Effector memory CD4-positive, alpha-beta T cell (primary cell): ENCODE measurements at places on chromosomes 12 and 14.

DNA sequence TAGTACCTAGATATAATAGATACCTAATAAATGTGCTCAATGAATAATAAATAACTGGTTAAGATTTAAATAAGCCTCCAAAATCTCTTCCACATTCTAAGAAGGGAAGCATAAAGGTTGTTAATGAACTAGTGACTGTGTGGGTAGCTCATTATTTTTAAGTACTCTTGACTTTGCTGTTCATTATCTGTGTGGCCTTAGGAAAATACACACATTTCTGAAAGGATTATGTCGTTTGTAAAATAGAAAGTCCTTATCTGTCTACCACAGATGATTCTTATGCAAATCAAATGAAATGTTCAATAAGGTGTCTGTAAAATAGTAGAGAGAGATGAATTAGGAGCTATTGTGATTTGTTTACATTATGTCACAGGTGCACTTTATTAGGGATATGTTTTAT, 119.5 kb downstream of the LRRK2 start:
- no peak overlapping the region for H3K27ac ChIP-seq
- H3K4me1 ChIP-seq = no peaks in the 10 kb centered on the region
- no peak for DNase-seq

GRCh38 chr12:52614381-52615207, 3.8 kb downstream of the KRT73 start:
- H3K36me3 ChIP-seq = no peaks in the 10 kb centered on the region
- peaks cover 16% of the 10 kb centered on the region for H3K4me1 ChIP-seq
- H3K4me3 ChIP-seq = no peak overlapping the region
- DNase-seq = no peak
- no peak overlapping the region for H3K27ac ChIP-seq

DNA sequence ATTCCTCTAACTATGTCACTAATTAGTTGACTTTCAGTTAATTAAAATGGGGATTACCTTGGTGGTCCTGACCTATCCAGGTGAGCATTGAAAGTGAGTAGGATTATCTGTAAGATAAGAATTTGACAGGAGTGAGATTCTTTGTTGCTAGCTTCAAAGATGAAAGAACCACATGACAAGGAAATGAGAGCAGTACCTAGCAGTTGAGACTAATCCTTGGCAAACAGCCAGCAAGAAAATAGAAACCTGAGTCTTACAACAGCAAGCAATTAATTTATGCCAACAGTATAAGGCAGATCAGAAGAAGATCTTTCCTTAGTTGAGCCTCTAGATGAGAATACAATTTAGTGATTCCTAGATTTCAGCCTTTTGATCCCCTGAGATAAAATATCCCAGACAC, 1058.4 kb downstream of the LRFN5 start:
- no peak overlapping the region for H3K27ac ChIP-seq
- H3K4me1 ChIP-seq = no peaks in the 10 kb centered on the region
- H3K36me3 ChIP-seq = no peaks in the 10 kb centered on the region
- H3K4me3 ChIP-seq = no peak overlapping the region

DNA sequence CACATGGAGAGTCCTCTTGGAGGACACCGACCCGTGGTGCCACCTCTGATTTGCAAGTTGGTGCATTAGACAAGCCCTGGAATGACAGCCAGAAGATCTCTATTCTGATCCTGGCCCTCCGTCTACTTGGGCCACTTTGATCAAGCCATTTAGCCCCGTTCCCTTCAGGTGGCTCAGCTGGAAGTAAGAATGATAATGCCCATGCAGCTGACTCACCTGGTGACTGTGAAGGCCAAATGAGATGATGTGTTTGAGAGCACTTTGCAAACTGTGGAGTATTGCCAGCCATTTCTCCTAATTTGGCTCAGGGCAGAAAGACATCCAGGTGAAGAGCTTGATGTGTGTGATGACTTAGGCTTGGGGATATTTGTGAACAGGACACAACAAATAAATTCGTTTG, 165.9 kb downstream of the ETV6 start:
- no peaks in the 10 kb centered on the region for H3K27me3 ChIP-seq
- no peak overlapping the region for H3K27ac ChIP-seq
- no peaks in the 10 kb centered on the region for H3K36me3 ChIP-seq
- peaks cover 7% of the 10 kb centered on the region for H3K4me1 ChIP-seq
- no peak for DNase-seq

- no peaks in the 10 kb centered on the region for H3K4me1 ChIP-seq
- no peak for DNase-seq
- no peak overlapping the region for H3K4me3 ChIP-seq
- no peaks in the 10 kb centered on the region for H3K36me3 ChIP-seq
- H3K27ac ChIP-seq = no peak overlapping the region
Observed at GRCh38 chr12:81187686-81188085, 109.8 kb downstream of the ACSS3 start.

- H3K36me3 ChIP-seq = no peaks in the 10 kb centered on the region
- no peak for DNase-seq
- no peaks in the 10 kb centered on the region for H3K27me3 ChIP-seq
- H3K27ac ChIP-seq = no peak overlapping the region
Observed at GRCh38 chr12:92634730-92635129, 68.1 kb upstream of the PLEKHG7 start.

DNA sequence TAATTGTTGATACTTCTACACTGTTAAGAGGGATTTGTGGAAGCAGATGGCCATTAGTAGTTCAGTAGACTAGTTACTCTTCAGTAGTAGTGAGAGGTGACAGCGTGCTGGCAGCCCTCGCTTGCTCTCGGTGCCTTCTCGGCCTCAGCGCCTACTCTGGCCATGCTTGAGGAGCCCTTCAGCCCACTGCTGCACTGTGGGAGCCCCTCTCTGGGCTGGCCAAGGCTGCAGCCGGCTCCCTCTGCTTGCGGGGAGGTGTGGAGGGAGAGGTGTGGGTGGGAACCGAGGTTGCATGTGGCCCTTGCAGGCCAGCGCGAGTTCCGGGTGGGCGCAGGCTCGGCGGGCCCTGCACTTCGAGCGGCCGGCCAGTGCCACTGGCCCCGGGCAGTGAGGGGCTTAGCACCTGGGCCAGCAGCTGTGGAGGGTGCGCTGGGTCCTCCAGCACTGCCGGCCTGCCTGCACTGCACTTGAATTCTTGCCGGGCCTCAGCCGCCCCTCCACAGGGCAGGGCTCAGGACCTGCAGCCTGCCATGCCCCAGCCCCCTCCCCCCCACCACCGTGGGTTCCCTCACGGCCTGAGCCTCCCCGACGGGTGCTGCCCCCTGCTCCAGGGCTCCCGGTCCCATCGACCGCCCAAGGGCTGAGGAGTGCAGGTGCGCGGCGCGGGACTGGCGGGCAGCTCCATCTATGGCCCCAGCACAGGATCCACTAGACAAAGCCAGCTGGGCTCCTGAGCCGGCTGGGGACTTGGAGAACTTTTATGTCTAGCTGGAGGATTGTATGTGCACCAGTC, 139.3 kb downstream of the NUBPL start:
- H3K36me3 ChIP-seq = no peaks in the 10 kb centered on the region
- no peaks in the 10 kb centered on the region for H3K4me1 ChIP-seq
- H3K4me3 ChIP-seq = no peak overlapping the region

- no peaks in the 10 kb centered on the region for H3K4me1 ChIP-seq
- no peak for DNase-seq
- H3K27me3 ChIP-seq = no peaks in the 10 kb centered on the region
- H3K36me3 ChIP-seq = no peaks in the 10 kb centered on the region
- H3K27ac ChIP-seq = no peak overlapping the region
Observed at GRCh38 chr14:54767139-54767431, 135.5 kb downstream of the GCH1 start.

- H3K4me3 ChIP-seq = no peak overlapping the region
- DNase-seq = no peak
- H3K27me3 ChIP-seq = no peaks in the 10 kb centered on the region
- H3K27ac ChIP-seq = no peak overlapping the region
- H3K4me1 ChIP-seq = no peaks in the 10 kb centered on the region
Observed at GRCh38 chr14:101196795-101197590, 293.5 kb upstream of the RTL1 start.

- DNase-seq = no peak
- no peaks in the 10 kb centered on the region for H3K27me3 ChIP-seq
- H3K27ac ChIP-seq = no peak overlapping the region
- no peaks in the 10 kb centered on the region for H3K4me1 ChIP-seq
- no peaks in the 10 kb centered on the region for H3K36me3 ChIP-seq
- no peak overlapping the region for H3K4me3 ChIP-seq
Observed at GRCh38 chr14:93744876-93745275, 43.4 kb downstream of the PRIMA1 start.

GRCh38 chr14:97179573-97179972, 382.4 kb downstream of the VRK1 start:
- DNase-seq = no peak
- H3K36me3 ChIP-seq = no peaks in the 10 kb centered on the region
- H3K4me1 ChIP-seq = no peaks in the 10 kb centered on the region
- H3K4me3 ChIP-seq = no peak overlapping the region
- H3K27ac ChIP-seq = no peak overlapping the region

DNA sequence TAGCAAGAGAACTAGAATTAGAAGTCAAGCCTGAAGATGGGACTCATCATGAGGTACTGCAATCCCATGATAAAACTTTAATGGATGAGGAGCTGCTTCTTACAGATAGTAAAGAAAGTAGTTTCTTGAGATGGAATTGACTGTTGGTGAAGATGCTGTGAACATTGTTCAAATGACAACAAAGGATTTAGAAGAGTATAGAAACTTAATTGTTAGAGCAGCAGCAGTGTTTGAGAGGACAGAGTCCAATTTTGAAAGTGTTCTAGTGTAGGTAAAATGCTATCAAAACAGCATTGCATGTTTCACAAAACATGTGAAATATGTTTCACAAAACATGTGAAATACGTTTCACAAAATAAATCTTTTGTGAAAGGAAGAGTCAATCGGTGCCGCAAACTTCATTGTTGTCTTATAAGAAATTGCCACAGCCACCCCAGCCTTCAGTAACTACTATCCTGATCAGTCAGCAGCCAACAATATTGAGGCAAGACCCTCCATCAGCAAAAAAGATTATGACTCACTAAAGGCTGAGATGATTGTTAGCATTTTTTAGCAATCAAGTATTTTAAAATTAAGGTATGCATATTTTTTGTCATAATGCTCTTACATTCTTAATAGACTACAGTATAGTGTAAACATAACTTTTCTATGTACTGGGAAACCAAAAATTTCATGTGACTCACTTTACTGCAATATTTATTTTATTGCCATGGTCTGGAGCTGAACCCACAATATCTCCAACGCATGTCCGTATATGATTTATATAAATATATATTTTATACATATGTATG, 173.4 kb upstream of the BMP4 start:
- DNase-seq = no peak
- H3K27me3 ChIP-seq = no peaks in the 10 kb centered on the region
- H3K36me3 ChIP-seq = no peaks in the 10 kb centered on the region
- no peaks in the 10 kb centered on the region for H3K4me1 ChIP-seq
- H3K4me3 ChIP-seq = no peak overlapping the region
- no peak overlapping the region for H3K27ac ChIP-seq

GRCh38 chr14:96303981-96304380, 48.0 kb downstream of the BDKRB1 start:
- H3K4me1 ChIP-seq = no peaks in the 10 kb centered on the region
- H3K4me3 ChIP-seq = no peak overlapping the region
- no peaks in the 10 kb centered on the region for H3K27me3 ChIP-seq
- DNase-seq = no peak
- H3K27ac ChIP-seq = no peak overlapping the region
- peaks cover 34% of the 10 kb centered on the region for H3K36me3 ChIP-seq

DNA sequence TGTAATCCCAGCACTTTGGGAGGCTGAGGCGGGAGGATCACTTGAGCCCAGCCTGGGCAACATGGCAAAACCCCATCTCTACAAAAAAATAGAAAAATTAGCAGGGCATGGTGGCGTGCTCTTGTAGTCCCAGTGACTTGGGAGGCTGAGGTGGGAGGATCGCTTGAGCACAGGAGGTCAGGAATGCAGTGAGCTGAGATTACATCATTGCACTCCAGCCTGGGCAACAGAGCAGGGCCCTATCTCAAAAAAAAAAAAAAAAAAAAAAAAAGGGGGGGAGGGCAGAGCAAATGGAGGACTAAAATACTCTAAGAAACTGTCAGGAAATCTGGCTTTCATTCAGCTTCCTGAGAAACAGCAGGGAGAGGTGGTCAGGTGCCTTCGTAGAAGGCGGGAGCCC, 31.7 kb upstream of the TSPAN9 start:
- no peaks in the 10 kb centered on the region for H3K4me1 ChIP-seq
- H3K36me3 ChIP-seq = no peaks in the 10 kb centered on the region
- H3K27me3 ChIP-seq = peaks cover 8% of the 10 kb centered on the region
- H3K27ac ChIP-seq = no peak overlapping the region

- no peaks in the 10 kb centered on the region for H3K36me3 ChIP-seq
- no peak for DNase-seq
- H3K4me3 ChIP-seq = no peak overlapping the region
- no peak overlapping the region for H3K27ac ChIP-seq
- H3K4me1 ChIP-seq = no peaks in the 10 kb centered on the region
Observed at GRCh38 chr14:46034305-46034704, 617.3 kb downstream of the RPL10L start.

- no peak overlapping the region for H3K27ac ChIP-seq
- H3K36me3 ChIP-seq = no peaks in the 10 kb centered on the region
- H3K4me1 ChIP-seq = no peaks in the 10 kb centered on the region
- H3K27me3 ChIP-seq = no peaks in the 10 kb centered on the region
- no peak overlapping the region for H3K4me3 ChIP-seq
Observed at GRCh38 chr12:61676520-61676919, 583.7 kb upstream of the USP15 start.

DNA sequence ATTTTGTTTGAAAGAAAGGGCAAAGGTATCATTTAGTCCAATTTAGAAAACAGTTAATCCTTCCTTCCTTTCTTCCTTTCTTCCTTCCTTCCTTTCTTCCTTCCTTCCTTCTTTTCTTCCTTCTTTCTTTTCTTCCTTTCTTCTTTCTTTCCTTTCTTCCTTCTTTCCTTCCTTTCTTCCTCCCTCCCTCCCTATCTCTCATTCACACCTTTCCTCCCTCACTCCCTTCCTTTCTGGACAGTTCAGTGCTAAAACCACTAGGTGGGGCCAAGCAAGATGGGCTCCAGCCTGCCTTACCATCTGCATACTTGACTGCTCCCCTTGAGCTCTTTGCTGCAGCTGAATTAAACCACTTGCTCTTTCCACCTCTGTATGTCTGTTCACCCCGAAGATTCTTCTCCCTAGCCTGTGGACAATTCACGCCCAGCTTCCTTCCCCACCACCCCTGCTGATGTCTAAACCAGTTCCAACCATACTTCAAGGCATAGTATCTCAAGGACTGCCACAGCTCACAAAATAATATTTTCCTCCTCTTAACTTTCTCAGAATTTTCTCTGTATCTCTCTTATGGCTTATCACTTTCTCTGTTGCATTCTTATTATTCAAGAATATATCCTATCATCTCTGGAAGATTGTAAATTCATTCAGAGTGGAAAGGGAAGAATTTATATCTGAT, 78.0 kb downstream of the DBX2 start:
- no peaks in the 10 kb centered on the region for H3K27me3 ChIP-seq
- H3K36me3 ChIP-seq = no peaks in the 10 kb centered on the region
- H3K27ac ChIP-seq = no peak overlapping the region

- no peak overlapping the region for H3K4me3 ChIP-seq
- H3K27ac ChIP-seq = no peak overlapping the region
- H3K27me3 ChIP-seq = no peaks in the 10 kb centered on the region
- no peak for DNase-seq
Observed at GRCh38 chr14:92945959-92946846, 23.3 kb downstream of the CHGA start.

- no peak for DNase-seq
- H3K4me1 ChIP-seq = no peaks in the 10 kb centered on the region
- H3K27me3 ChIP-seq = no peaks in the 10 kb centered on the region
- H3K4me3 ChIP-seq = no peak overlapping the region
- H3K27ac ChIP-seq = no peak overlapping the region
Observed at GRCh38 chr12:30598889-30599288, 96.8 kb downstream of the IPO8 start.

- no peaks in the 10 kb centered on the region for H3K4me1 ChIP-seq
- no peak overlapping the region for H3K4me3 ChIP-seq
- H3K36me3 ChIP-seq = no peaks in the 10 kb centered on the region
Observed at GRCh38 chr12:22935090-22935489, 310.1 kb downstream of the ETNK1 start.
